ENCODE measurements at places on chromosomes 12 and 14.

GRCh38 chr12:52266514-52266913, 7.9 kb upstream of the KRT86 start:
- no peak for DNase-seq

GRCh38 chr12:75116646-75117198, 92.9 kb downstream of the KCNC2 start:
- DNase-seq, result no peak

GRCh38 chr12:25384038-25384892, 133.5 kb upstream of the KRAS start:
- DNase-seq, result no peak

DNA sequence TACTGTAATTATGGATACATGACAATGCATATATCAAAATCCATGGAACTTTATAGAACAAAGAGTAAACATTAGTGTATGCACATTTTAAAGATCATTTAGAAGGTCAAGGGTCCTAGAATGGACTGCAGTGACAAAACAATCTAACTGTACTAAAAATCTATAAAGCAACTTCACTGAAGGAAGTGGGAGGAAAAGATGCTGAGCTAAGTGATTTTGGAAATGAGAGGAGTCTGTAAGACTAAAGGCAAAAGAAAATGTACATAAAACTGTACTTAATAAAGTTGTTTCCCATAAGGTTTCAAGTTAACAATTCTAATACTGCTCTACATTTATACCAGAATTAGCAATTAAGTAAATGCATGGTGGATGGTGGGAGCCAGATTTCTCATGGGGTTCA, 46.9 kb upstream of the HIF1A start:
- no peak for DNase-seq

GRCh38 chr14:35051796-35052195, 5.7 kb downstream of the FAM177A1 start:
- no peak for DNase-seq

- no peak for DNase-seq
Observed at GRCh38 chr14:68140806-68141205, 321.2 kb downstream of the RAD51B start.

- DNase-seq, result no peak
Observed at GRCh38 chr14:35929186-35929585, 103.0 kb downstream of the BRMS1L start.

- no peak for DNase-seq
Observed at GRCh38 chr12:6866163-6866919, 990 bp upstream of the TPI1 start.

DNA sequence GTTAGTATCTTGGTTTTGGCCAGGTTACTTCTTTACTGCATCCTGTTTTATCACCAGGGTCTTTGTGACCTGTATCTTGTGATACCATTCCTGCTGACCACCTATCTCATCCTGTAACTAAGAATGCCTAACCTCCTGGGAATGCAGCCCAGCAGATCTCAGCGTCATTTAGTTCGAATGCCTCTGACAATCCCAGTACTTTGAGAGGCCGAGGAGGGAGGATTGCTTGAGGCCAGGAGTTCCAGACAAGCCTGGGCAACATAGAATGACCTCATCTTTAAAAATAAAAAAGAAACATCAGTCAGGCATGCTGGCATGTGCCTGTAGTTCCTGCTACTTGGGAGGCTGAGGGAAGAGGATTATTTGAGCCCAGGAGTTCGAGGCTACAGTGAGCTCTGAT, 206.5 kb downstream of the SUDS3 start:
- no peak for DNase-seq

DNA sequence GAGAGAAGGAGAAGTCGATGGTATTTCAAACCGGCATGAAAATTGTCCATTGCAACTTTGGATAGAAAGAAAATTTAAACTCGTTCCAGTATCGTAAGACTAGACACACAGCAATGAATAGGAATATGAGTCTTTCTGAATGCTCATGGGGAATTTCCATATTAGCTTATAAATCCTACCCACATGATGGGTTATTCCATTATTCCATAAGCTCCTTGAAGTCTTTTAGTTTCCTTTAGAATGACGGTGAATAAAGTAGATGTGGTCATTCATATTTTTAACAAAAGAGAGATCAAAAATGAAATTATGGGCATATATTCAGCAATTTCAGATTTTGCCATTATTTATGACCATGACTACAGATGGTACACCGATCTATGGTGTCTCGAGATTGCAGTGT, 163.4 kb upstream of the HMGA2 start:
- no peak for DNase-seq

- DNase-seq, result no peak
Observed at GRCh38 chr12:66392266-66392915, 90.1 kb downstream of the HELB start.

- no peak for DNase-seq
Observed at GRCh38 chr14:97791906-97792305, 994.7 kb downstream of the VRK1 start.

- DNase-seq, result no peak
Observed at GRCh38 chr14:92906420-92906819, 16.5 kb upstream of the CHGA start.

Data from activated gamma-delta T cell treated with Interleukin-2 at 50 U/mL for 16 hours (primary cell).